ENCODE measurements at places on chromosomes 6 and 20.
A peak's percentile ranks its signal among the peaks of the same experiment; 100 is the strongest.

DNA sequence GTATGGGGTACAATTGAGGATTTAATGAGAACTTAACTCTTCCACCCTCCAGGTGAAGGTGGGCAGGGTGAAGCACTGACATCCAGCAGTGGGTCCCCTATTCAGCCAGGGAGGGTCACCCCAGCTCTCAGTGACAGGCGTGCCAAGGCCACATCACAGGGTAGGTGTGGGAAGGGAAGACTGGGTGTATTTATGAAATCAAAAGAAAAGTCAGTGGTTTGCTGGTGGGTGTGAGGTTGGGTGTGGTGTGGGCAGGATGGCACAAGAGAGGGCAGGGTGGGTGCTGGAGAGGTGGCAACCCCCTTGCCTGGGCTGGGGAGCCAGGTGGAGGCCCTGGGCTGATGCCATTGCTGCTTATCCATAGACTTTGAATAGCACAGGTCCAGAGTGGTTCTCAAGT, 16.6 kb downstream of the SYNDIG1 start:
- DNase-seq = no peak

DNA sequence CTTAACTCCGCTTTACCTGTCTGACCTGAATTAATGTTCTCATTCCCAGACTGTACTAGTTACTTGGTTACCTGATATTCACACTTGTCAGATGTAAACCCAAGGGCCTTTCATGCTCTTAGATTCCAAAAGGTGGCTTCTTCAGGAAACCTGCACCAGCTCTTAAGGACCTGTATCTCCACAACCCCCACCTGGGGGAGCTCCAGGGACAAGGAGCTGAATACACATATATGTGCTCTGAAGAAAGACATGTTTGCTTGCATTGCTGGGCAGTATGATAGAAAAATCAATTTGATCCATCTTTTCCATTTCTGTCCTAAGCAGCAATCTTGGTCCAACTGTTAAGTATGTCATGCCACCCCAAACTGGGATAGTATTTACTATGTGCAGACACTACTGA, 64.8 kb upstream of the POU3F2 start:
- peak; percentile 2 for DNase-seq

DNA sequence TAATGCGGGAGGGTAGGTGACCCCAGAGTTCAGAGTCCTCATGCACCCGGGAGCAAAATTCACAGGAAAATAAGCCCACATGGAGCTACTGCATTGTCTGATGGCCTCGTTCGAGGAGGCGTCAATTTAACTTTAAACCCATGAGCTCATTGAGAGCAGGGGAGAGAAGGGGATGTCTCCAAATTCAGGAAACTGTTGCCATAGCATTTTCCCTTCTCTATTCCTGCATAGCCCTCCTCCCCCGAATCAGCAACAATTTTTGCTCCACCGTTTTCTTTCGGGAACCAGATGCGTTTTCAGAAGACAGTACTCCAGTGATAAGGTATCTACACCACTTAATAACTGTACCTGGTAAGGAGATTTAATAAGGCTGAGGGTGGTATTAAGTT, 324 bp upstream of the LAMP5 start:
- no peak for DNase-seq

DNA sequence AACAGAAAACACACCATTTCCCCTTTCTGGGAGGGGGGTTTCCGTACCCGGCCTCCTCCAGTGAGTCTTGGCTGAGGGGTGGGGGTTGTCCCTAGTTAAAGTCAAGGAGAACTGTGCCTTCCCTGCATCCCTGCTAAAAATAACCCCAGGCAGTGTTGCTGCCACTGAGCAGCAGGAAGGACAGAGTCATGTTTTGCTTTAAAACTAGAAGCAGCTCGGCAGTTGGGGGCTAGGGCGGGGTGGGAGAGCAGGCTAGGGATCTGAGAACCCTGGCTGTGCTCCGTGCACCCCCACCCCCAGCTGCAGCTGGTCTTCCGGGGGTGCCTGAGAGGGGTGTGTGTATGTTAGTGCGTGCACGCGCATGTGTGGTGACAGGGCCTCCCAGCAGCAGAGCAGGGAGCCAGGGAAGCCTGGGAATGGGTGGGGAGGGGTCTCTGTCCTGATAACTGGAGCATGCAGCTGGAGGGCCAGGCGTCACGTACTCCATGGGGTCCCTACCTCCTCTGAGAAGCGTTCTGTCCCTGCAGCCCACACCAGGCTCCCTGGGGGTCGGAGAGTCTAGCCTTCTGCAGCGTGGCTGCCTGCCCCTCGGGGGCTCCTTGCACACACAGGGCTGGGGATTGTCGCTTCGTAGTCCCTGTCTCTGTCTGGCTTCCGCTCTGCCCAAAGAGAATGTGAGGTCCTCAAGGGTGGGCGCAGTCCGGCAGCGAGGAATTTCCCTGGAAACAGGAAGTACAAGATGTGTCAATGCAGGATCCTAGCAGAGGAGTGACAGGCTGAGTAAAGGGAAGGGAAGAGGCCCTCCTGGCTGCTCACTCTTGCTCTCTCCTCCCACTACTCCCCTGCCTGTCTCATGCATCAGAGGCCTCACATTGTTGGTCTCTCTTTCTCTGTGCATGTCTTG, 16.8 kb upstream of the ARMC12 start:
- no peak for DNase-seq

GRCh38 chr6:62652692-62653328, 366.8 kb upstream of the KHDRBS2 start:
- DNase-seq = no peak

DNA sequence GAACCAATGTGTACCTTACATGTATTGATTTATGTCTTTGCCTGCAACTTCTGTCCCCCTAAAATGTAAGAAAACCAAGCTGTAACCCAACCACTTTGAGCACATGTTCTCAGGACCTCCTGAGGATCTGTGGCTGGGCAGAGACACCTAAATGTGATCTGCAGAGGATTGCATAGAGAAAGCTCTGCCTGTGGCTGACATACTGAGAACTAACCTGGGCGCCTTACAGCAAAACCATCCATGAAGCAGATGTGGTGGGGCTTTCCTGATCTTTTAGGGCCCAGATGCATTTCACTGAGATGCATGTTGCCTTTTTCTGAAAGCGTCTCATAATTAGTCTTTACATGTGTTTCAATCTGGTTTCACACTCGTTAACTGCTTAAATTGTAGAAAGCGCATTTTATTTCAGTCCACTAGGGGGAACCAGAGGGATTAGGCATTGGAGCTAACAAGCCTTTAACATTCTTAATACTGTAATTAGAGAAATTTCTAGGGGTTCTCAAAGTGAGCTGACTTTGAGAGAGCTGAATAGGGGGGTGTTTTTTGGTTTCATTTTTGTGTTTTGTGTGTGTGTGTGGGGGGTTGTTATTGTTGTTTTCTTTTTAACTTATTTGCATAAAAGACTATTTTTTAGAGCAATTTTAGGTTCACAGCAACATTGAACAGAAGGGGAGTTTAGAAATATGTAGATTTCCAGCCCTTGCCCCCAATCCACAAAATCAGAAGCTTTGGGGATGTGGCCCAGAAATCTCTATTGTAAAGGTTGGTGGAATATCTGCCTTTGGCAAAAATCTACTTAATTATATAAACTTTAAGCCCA, 50.9 kb upstream of the FAM184A start:
- DNase-seq = no peak

DNA sequence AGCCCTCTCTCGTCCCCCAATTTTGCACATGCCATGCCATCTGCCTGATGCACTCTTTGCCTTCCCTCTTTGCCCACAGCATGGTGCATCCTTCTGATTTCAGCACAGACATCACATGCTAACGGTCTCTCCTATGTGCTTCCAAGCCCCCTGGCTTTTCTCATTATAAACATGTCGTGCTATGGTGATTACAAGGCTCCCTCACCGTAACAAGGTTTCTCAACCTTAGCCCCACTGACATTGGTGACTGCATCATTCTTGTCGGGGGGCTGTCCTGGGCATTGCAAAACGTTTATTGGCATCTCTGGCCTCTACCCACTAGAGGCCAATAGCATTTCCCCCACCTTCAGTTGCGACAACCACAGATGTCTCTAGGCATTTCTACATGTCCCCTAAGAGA, 187.2 kb downstream of the TFAP2C start:
- no peak for DNase-seq

DNA sequence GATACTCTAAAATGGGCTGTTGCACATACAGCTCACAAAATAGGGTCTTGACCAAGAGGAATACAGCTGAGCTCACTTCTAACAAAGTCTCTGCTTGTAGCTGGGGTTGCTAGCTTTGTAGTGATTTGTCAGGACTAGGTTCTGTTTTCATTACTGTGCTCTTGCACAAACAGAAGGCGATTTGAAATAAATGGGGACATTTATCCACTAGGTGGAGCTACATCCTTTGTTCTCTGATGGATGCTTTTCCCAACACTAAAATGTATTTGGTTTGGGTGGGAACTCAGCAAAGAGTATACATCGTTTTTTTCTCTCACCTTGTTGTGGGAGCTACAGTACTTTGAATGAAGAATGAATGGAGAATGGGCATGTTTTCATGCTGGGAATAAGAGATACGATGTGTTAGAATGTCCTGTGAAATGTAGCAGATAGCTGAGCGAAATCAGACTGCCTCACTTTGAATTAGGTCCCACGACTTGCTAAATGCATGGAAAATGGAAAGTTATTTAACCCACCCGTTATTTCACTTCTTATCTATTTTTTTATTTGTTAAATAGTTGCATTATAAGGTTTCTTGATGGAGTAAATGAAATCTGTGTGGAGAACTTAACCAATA, 494.7 kb upstream of the MAP3K7 start:
- peak; percentile 1 for DNase-seq

DNA sequence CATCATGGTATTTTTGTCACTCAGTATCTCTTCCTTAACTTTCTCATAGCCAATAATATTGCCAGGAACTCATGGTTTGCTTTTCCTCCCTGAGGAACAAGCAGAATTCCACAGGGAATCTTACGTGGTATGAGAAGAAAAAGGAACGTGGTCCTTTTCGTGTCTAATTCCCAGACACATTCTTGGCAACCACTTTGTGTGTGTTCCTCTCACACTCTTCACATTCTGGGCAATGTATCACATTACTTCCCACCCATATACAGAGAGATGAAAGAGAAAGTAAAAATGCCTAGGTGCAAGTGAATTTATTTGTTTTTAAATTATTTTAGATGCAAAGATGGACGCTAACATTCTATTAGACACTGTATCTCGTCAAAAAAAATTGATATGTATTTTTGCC, 102.7 kb downstream of the PTPRK start:
- no peak for DNase-seq

DNA sequence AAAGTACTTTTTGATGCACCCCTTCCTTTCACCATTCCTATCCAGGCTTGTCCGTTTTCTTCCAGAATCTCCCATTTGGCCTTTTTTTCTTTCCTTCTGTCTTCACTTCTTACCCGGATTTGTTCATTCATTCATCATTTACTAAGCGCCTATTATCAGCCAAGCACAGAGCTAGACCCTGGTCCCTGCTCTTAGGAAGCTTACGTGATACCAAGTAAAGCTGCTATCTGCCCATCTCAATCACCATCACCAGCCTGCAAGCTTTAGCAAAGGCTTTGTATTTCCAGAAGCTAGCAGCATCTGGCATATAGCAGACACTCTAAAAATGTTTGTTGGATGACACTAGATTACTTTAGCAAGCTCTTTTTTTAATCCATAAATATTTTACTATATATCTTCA, 4.8 kb downstream of the NDRG3 start:
- DNase-seq = no peak

DNA sequence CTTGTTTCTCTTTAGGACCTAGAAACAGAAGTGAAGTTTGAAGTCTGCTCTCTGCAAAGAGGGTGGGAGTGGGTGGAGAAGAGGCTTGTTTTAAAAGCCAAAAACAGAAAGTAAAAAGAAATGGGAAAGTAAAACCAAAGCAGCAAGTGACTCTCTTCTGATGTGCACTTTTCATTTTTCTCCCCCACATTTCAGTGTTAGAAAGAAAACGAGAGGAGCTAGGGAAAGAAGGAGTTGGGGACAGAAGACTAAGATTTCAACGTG, 1.3 kb downstream of the C6orf141 start:
- no peak for DNase-seq

DNA sequence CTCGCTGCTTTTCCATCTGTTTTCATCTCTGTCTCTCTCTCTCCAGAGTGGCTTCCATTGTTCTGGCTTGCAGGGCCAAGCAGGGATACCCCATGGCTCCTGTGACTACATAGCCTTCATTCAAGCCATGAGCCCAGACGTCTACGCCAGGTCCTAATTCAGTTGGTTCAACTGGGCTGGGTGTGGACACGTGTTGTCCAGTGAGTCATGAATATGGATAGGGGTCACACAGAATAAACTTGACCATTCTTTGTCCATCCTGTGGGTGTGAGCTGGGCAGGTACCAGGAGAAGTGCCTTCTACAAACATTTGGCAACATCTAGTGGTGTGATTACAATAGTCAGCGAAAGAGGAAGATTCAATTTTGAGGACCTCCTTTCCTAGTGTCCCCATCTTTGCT, 96.9 kb upstream of the ARMC2 start:
- DNase-seq = no peak

DNA sequence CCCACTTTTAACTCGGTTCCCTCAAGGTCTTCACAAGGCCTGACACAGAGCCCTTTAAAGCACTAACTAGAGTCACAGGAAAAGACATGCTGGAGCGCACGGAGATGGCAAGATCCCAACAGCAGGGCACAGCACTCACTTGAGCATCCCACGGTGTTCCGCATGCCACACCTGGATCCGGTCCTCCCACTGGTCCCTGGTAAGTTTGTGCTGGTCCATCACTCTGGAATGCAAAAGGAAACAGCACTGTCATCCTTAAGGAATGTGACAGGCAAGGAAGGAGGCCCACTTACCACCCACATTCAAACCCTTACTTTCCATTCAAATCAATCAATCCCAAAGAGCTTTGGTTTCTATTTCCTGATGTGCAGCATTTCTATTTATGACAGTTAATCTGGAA, 34.7 kb downstream of the EZR start:
- DNase-seq = peak; percentile 49

DNA sequence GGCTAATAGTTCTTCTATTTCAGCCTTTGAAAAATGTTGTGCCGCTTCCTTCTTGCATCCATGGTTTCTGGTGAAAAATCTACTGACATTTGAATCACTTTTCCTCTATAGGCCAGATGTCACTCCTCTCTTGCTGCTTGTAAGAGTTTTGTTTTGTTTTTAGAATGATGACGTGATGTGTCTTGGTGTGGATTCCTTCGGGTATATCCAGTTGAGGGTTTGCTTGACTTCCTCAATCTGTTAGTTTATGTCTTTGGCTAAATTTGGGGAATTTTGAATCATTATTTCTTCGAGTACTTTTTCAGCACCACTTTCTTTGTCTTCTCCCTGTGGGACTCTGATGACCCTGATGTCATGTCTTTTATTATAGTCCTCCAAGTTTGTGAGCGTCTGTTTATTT, 175.5 kb downstream of the MYLK4 start:
- no peak for DNase-seq

GRCh38 chr6:122696853-122697252, 82.7 kb upstream of the FABP7 start:
- no peak for DNase-seq

GRCh38 chr6:21665392-21666200, 72.0 kb downstream of the SOX4 start:
- DNase-seq = no peak

DNA sequence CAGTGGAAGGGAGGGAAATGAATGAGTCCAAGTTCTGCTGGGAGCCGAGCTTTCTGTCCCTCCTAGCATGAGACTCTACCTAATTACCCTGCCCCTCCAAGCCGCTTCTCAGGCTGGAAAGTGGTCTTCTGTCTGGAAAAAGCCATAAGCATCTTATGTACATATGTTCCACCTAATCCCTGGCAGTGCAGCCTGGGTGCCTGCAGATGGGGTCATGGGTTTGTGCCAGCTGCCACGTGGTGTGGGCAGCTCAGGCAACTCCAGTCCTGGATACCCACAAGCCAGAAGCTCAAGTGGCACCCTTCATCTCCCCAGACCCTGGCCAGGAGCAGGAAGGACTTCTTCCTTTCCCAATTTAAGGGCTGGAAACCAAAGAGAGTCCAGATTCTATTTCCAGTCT, 253.1 kb downstream of the LY86 start:
- no peak for DNase-seq

GRCh38 chr20:9227896-9228615, 159.2 kb downstream of the PLCB4 start:
- DNase-seq = no peak

All from H54 (cell line).